Fibroblast of lung (primary cell): ENCODE measurements at places on chromosomes 2 and 18. TPM values are rescaled to one million over a fixed set of nuclear protein-coding genes. Genes with fewer than 3 reads are reported as not detected.
A peak's percentile ranks its signal among the peaks of the same experiment; 100 is the strongest.

GRCh38 chr2:182763311-182763912, 47.4 kb downstream of the DNAJC10 start:
- no peak overlapping the region for H3K27ac ChIP-seq
- peaks cover 2% of the 10 kb centered on the region for H3K36me3 ChIP-seq
- no peak overlapping the region for H3K4me3 ChIP-seq

DNA sequence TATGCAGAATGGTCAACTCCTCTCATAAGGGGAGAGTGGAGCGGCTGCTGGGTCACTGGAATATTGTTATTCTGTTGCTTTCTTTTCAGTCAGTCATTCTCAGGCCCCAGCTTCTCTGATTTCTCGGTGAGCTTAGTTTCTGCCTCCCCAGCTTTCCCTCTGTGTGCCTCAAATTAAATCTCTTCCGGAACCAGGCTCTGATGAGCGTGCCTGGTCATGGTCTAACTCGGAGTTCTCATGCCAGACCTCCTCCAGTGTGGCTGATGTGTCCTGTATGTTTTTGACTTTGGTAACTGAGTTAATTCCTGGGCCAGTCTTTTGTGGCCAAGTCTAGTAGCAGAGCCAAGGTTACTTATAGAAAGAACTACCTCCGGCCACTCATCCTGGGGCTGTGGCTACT, 4.9 kb upstream of the STK11IP start:
- H3K36me3 ChIP-seq, result no peaks in the 10 kb centered on the region
- no peak for DNase-seq
- H3K4me3 ChIP-seq, result no peak overlapping the region
- no peaks in the 10 kb centered on the region for H3K27me3 ChIP-seq
- H3K27ac ChIP-seq, result no peak overlapping the region

Gene SPDYA
- total RNA-seq, result 0.77 and 0.83 TPM in 2 replicates

- no peaks in the 10 kb centered on the region for H3K36me3 ChIP-seq
- H3K4me3 ChIP-seq, result no peak overlapping the region
- H3K27ac ChIP-seq, result no peak overlapping the region
- no peaks in the 10 kb centered on the region for H3K27me3 ChIP-seq
These were observed 80.9 kb downstream of the CABYR start for GRCh38 chr18:24219561-24220317.

Gene RGPD3
- total RNA-seq, result 0.17 and 0.26 TPM in 2 replicates

- H3K4me1 ChIP-seq, result peaks cover 9% of the 10 kb centered on the region
- no peak overlapping the region for H3K4me3 ChIP-seq
- no peak overlapping the region for H3K27ac ChIP-seq
- no peaks in the 10 kb centered on the region for H3K27me3 ChIP-seq
These were observed 129.4 kb downstream of the SH3RF3 start for GRCh38 chr2:109258376-109258775.

Gene ANKRD12
- total RNA-seq, result 53.3 and 62.7 TPM in 2 replicates

GRCh38 chr2:130327703-130328527, 14.8 kb upstream of the IMP4 start:
- DNase-seq, result peak; percentile 63
- peaks cover 3% of the 10 kb centered on the region for H3K27me3 ChIP-seq
- H3K36me3 ChIP-seq, result no peaks in the 10 kb centered on the region
- H3K4me3 ChIP-seq, result no peak overlapping the region

Gene PLB1
- total RNA-seq, result 1.3 and 1.8 TPM in 2 replicates

DNA sequence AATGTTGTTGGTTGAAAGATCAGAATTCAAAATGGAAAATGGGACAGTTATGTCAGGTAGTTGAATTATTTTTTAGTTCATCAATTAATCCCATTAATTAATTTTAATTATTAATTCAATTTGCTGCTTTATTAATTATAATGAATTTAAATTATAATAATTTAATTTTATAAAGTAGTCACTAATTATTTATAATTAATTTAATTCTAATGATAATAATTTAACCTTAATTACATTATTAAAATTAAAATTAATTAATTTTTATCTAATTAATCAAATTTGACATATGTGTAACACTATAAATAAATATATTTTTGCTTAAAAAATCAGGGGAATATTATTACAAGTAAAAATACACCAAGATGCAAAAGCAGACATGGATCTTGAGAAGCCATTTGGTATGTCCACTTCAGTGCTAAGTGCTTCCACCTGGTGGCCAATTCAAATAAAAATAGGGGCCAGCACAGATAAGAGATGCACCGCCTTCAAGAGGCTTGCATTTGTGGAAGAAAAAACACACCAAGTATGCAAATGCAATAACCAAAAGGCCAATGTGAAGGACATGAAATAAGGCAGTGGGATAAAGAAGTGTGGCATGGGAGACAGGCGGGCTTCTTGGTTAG, 73.2 kb downstream of the MBP start:
- H3K4me3 ChIP-seq, result no peak overlapping the region
- peak; percentile 80 for DNase-seq
- H3K36me3 ChIP-seq, result no peaks in the 10 kb centered on the region
- peaks cover 7% of the 10 kb centered on the region for H3K4me1 ChIP-seq

DNA sequence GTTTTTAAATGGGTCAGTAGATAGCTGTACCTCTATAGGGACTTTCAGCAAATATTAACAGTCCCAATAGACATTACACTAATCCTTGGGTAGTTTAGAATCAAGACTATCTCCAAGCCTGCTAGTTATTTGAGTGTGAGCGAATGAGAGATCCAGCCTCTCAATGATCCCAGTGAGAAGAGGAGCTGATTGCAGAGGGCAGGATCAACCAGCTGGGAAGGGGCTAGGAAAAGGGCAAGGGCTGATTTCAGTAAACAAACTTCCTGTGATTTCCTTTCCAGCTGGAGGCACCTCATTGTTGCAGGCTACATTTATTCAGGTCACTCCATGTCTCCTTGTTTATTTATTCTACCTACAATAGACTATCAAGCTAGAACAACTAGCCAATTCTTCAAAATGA, 84.1 kb upstream of the CTNNA2 start:
- no peaks in the 10 kb centered on the region for H3K4me1 ChIP-seq
- no peak for DNase-seq
- H3K27ac ChIP-seq, result no peak overlapping the region
- no peak overlapping the region for H3K4me3 ChIP-seq
- H3K36me3 ChIP-seq, result no peaks in the 10 kb centered on the region
- H3K27me3 ChIP-seq, result no peaks in the 10 kb centered on the region

Gene BCL2
- total RNA-seq, result 3.6 and 9.0 TPM in 2 replicates

GRCh38 chr2:30266051-30266621, 34.8 kb downstream of the LBH start:
- peaks cover 5% of the 10 kb centered on the region for H3K4me1 ChIP-seq
- no peaks in the 10 kb centered on the region for H3K36me3 ChIP-seq
- H3K4me3 ChIP-seq, result no peak overlapping the region
- H3K27me3 ChIP-seq, result no peaks in the 10 kb centered on the region
- no peak overlapping the region for H3K27ac ChIP-seq

Gene TRIM43
- not detected in 2 replicates for total RNA-seq

Gene KATNAL2
- 3.8 and 4.6 TPM in 2 replicates for total RNA-seq

- no peaks in the 10 kb centered on the region for H3K27me3 ChIP-seq
- no peak overlapping the region for H3K4me3 ChIP-seq
- H3K4me1 ChIP-seq, result peaks cover 7% of the 10 kb centered on the region
- H3K36me3 ChIP-seq, result no peaks in the 10 kb centered on the region
- peak; percentile 82 for DNase-seq
These were observed 45.8 kb upstream of the FLACC1 start for GRCh38 chr2:201402651-201403562.

Gene FOXD4L1
- 0.17 and 0.26 TPM in 2 replicates for total RNA-seq

- H3K4me1 ChIP-seq, result no peaks in the 10 kb centered on the region
- H3K4me3 ChIP-seq, result no peak overlapping the region
- no peak overlapping the region for H3K27ac ChIP-seq
- DNase-seq, result no peak
- no peaks in the 10 kb centered on the region for H3K27me3 ChIP-seq
These were observed 25.4 kb upstream of the FMNL2 start for GRCh38 chr2:152309352-152310214.

DNA sequence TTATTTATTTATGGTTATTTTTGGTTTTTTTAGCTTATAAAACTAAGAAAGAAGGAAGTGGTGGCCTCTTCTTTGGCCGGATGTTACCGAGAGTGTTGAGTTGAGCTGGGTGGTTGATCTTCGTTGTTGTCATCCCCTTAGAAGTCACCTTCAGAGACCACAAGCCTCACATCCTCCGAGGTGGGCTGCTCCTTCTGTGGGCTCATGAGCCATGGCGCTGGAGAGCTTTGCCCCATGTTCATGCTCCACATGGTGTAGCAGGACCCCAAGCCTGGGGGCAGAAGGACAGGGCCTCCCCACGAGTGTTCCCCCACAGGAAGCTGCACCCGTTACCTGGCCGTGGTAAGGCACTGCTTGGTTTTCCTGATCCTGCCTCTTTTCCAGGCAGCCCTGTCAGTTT, 23.4 kb downstream of the SNTG2 start:
- no peaks in the 10 kb centered on the region for H3K36me3 ChIP-seq
- H3K4me1 ChIP-seq, result no peaks in the 10 kb centered on the region
- H3K27me3 ChIP-seq, result no peaks in the 10 kb centered on the region
- H3K27ac ChIP-seq, result no peak overlapping the region

DNA sequence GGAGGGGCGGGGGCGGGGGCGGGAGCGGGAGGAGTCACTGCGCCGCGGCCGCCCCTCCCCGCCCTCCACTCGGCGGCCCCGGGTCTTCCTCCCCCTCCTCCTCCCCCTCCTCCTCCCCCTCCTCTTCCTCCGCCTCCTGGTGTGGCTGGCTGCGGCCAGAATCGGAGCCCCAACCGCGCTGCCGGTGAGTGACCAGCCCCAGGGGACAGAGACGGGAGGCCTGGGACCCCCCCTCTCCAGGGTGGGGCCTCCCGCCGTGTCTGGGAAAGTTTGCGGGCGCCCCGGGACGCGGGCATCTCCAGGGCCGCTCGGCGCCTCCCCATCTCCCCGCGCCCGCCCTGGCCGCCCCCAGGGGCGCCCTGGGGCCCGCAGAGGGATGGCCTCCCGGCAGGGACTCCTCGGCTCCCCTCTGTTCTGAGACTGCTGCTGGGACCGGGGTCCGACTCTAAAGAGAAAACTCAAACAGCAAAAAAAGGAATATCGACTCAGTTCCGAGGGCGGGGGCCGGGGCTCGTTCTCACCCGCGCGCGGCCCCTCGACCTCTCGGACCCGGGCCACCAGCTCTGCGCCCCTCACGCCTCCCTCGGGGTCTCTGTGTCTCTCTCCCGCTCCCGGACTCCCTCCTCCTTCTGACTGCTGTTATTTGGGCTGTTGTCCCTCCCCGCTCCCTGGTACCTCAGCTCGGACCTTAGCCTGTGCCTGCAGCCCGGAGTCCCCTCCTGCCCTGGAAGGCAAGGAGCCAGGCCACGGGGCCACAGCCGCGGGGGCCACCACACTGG, at the start of gene STON1:
STON1 (plus strand) TSS at position 122 of the 779 bp plus-strand sequence. CDS start 50,480 bp downstream, outside the sequence.
- no peaks in the 10 kb centered on the region for H3K36me3 ChIP-seq
- H3K4me1 ChIP-seq, result no peaks in the 10 kb centered on the region
- H3K27ac ChIP-seq, result peak within 1 kb of the TSS; percentile 45

DNA sequence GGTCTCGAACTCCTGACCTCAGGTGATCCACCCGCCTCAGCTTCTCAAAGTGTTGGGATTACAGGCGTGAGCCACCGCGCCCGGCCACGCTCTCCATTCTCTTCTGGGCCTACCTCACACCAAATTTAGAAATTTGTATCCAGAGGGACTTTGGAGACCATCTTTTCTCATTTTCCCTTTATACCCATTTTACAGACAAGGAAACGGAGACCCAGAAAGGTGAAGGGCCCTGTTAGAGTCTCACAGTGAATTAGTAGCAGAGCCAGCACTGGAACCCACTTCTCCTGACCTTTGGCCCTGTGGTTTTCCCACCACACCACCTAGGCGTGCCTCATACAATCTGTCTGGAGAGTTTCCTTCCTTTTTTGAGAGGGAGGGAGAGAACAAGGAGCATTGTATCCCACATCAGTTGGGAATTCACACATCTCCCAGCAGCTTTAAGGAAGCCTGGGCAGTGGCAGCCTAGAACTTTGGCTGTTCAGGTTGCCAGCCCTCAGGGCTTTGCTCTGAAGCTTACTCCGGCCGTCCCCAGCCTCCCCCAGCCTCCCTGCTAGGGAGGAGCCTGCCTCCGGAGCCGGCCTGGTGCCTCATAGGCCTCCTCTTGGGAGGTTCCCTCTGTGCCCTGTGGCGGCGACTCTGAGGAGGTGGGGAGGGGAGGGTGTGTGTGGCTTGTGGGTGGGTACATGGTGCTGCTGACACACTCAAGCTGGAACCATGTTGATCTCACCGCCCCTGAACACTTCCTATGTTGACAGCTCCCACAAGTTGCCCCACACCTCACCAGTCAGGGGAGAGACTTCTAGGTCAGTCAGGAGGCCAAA, 13.8 kb downstream of the FOSL2 start:
- DNase-seq, result peak; percentile 80
- peaks cover 2% of the 10 kb centered on the region for H3K4me1 ChIP-seq
- H3K27ac ChIP-seq, result peak overlapping the region; percentile 44

DNA sequence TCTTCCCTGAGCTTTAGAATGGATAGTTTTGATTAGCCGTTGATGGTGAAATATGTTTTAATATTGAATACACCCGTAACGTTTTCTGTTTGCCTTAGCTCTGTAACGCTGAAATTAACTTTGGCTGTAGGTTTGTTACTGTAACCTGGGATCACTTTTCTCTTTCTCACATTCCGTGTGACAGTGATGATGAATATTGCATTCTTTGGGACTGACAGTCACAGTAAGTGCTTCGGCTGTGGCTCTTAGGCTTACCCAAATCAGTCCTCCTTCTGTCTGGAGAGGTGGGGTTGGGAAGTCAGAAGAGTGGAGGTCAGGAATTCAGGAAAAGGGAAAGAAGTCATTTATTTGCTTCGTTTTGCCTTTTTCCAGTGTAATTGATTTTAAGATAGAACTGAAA, 18.0 kb downstream of the RMC1 start:
- H3K27ac ChIP-seq, result no peak overlapping the region
- H3K36me3 ChIP-seq, result peaks cover 21% of the 10 kb centered on the region
- no peak overlapping the region for H3K4me3 ChIP-seq

DNA sequence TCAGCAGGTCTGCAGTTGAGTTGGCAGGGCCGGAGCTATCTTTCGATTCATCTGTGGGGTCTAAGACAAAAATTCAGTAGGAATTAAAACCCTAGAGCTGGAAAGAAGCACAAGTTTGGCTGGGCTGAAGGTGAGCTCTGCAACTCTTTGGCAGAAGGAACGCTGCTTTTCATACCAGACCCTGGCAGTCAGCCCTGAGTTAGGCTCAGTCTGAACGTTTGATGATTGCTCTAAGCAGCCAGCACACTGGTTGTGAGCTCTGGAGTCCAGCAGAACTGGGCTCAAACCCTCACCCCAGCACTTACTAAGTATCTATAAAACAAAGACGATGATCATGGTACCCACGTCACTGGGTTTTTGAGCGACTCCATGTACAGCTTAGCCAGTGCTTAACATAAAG, 192.5 kb downstream of the TNS1 start:
- peaks cover 2% of the 10 kb centered on the region for H3K4me1 ChIP-seq
- no peak overlapping the region for H3K27ac ChIP-seq
- DNase-seq, result no peak

GRCh38 chr18:49744376-49745008, 68.8 kb downstream of the ACAA2 start:
- H3K36me3 ChIP-seq, result no peaks in the 10 kb centered on the region
- H3K4me3 ChIP-seq, result no peak overlapping the region
- no peaks in the 10 kb centered on the region for H3K4me1 ChIP-seq
